ENCODE measurements at places on chromosomes 2 and 18. TPM values are rescaled to one million over a fixed set of nuclear protein-coding genes. Genes with fewer than 3 reads are reported as not detected.
A peak's percentile ranks its signal among the peaks of the same experiment; 100 is the strongest.

- peak; percentile 30 for DNase-seq
These were observed 130.6 kb downstream of the AKAIN1 start for GRCh38 chr18:5066380-5066977.

DNA sequence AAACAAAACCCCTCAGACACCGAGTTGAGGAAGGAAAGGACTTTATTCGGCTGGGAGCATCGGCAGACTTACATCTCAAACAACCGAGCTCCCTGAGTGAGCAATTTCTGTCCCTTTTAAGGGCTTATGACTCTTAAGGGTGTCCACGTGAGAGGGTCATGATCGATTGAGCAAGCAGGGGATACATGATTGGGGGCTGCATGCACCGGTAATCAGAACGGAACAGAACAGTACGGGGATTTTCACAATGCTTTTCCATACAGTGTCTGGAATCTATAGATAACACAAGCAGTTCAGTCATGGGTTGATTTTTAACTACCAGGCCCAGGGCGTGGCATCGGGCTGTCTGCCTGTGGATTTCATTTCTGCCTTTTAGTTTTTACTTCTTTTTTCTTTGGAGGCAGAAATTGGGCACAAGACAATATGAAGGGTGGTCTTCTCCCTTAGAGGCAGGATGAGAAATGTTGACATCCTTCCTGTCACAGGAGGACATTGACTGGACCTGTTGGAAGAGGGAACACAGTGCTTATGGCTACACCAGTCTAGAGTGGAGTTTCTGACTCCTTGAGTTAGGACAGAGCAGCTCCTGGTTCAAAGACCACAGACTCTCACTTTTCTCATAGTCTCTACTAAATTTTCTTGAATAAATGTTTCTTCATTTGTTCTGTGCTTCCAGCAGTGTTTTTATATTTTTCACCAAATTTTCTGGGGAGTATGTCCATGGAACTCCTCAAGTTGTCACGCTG lies 35.8 kb downstream of the SPOPL start:
- DNase-seq, result no peak

DNA sequence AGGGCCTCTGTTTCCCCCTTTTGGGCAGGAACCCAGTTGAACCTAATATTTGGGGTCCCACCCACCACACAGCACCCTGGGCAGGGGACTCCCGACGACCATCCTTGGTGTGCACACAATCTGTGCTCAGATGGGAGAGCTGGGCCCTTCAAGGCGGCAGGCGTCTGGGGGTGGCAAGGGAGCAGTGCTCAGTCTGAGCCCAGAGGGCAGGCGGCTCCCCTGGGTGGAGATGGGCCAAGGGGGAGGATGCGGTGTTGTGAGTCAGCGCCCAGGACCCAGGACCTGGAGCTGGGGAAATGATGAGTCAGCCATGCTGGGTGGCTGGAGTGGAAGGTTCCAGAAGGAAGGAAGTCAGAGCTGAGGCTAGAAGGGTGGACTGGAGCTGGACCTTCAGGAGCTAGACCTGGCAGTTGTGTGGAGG lies 3.8 kb downstream of the PROM2 start:
- no peak for DNase-seq

Gene SNORC
- total RNA-seq, result 1.1 TPM

Measured in SK-MEL-5 (cell line).